ENCODE measurements at places on chromosomes 16 and 17.

DNA sequence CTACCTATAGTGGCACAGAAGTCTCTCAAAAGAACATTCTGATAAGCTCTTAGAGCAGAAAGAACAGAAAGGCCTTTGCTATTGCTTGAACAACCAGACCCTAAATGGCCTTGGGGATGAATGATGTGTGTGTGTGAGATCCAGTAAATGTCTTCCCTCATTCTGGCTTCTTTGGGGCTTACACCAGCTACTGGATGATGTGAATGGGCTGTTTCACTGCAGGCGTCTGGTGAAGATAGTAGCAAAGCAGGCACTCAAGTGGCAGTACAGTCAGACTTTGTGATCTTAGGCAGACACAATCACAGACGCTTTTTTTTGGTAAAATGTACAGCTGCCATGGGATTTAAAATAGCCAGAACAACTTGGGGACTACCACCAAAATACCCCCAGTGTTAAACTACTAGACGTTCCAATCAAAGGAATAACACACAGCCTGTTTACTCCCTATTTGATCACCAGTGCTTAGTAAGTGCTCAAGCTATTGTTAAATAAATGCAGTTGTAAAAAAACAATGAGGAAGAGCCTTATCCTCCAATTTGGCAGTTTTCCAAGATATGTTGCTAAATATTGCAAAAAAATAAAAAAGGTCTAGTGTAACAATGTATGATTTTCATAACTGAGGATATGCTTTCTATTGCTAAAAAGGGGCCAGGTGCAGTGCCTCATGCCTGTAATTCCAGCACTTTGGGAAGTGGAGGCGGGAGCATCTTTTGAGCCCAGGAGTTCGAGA lies 17.9 kb downstream of the NDUFAB1 start:
- no peak for DNase-seq

DNA sequence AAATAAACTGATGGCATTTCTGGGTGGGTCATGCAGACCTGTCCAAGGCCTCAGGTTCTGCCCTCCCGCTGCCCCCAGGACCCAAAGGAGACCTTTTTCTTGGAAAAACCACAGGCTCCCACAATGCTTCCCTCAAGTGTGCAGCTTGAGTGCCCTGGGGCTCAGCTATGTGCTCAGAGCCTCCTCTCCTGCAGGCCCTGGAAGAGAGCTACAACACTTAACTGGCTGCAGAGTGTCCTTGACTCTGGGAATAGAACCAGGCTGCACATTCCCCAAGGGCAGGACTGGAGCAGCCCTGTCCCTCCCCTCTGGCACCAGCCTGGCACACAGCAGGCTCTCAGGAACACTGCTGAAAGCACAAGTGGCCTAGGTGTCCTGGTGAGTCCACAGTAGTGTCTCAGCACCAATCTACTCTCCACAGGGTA lies 4.8 kb upstream of the SREBF1 start:
- no peak for DNase-seq

DNA sequence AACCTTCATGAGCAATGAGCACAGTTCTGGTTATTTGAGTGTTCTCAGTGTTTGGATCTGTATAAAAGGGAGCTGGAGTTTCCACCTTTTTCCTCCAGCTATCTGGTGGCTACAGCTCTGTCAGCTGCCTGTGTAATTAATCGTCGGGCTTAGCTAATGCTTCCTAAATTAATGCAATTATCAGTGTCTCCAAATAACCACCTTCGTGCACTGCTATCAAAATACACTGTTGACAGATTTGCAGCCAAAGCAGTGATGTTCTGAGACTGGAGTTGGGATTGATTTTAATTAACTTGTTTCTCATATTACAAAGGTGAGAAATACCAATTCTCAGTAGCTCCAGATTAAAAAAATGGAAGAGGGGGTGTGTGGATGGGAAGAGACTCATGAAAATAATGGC lies 325.8 kb downstream of the CBLN1 start:
- no peak for DNase-seq

- DNase-seq, result no peak
Measured at GRCh38 chr17:1473841-1474240, 17.8 kb upstream of the CRK start.

- no peak for DNase-seq
Measured at GRCh38 chr17:5854871-5855554, 215.2 kb upstream of the WSCD1 start.

DNA sequence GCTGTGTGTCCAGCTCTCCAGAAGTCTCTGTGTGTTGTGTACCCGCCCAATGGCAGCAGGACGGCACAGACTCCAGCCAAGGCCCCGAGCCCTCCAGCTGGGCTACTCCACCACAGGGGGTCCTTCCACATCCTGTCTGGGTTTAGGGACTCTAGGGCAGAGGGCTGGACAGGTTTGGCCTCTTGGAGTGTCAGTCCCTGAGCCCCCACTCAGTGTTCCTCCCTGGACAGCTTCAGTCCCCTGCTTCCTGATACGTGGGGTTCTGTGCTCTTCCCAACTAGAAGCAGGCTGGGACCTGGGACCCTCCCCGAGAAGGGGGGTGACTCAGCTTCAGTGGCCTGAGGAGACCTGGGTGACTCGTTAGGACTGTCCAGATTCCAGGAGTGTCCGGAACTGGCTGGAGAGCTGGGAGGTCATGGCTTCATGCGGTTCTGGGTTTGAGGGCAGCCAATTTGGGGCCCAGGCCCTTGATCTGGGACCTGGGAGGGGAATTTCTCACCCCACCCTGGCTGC lies 4.2 kb downstream of the CDK3 start:
- DNase-seq, result no peak

DNA sequence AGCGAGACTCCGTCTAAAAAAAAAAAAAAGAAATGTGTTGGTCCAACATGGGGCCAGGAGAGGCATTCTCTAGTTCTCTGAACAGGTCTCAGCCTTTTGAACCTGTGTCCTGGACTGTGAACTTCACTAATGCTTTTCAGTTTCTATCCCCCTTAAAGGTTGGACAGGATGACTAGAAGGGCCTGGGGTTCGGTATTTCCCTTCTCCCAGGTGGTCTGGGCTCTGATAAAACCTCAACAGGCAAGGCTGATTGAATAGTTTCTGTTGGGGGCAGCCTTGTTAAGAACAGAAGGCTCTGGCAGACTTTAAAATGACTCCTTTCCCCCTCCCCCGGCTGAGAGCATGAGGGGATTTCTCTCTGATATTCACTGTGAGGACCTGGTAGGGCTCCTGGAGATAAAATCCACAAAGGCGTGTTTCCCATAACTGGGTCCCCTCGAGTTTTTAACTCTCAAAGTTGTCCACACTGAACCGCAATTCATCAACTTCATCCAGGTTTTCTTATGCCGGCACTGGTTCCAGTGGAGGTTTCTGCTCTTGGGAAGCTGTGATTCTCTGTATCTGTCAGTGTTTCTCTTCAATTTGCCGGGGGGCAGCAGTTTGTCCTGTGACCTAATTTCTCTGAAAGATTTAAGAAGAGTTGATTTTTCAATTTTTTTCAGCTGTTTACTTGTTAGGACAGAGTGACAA lies 91.3 kb downstream of the METRNL start:
- no peak for DNase-seq

All from mammary epithelial cell (primary cell).